ENCODE measurements at places on chromosomes 12 and 14. TPM values are rescaled to one million over a fixed set of nuclear protein-coding genes. Genes with fewer than 3 reads are reported as not detected.

CARMIL3 gene
- not detected for total RNA-seq

NELL2 gene
- not detected for total RNA-seq

DENND5B gene
- total RNA-seq = 5.7 TPM

ADAMTS20 gene
- total RNA-seq = not detected

GYS2 gene
- total RNA-seq = not detected

GPATCH2L gene
- 27.1 TPM for total RNA-seq

RGS6 gene
- not detected for total RNA-seq

SLC24A4 gene
- not detected for total RNA-seq

TGFB3 gene
- total RNA-seq = 10.5 TPM

FOXG1 gene
- total RNA-seq = not detected

MAP1LC3B2 gene
- not detected for total RNA-seq

PLA2G1B gene
- total RNA-seq = not detected
